ENCODE measurements at places on chromosomes 2 and 18.

- DNase-seq, result no peak
These were observed 48.9 kb downstream of the ADCY3 start for GRCh38 chr2:24870891-24871705.

- DNase-seq, result no peak
These were observed 56.7 kb downstream of the SPTBN1 start for GRCh38 chr2:54512663-54513362.

GRCh38 chr18:55406451-55406991 lies 181.5 kb downstream of the TCF4 start:
- DNase-seq, result no peak

GRCh38 chr2:119011162-119011909 lies 69.3 kb downstream of the MARCO start:
- DNase-seq, result no peak

DNA sequence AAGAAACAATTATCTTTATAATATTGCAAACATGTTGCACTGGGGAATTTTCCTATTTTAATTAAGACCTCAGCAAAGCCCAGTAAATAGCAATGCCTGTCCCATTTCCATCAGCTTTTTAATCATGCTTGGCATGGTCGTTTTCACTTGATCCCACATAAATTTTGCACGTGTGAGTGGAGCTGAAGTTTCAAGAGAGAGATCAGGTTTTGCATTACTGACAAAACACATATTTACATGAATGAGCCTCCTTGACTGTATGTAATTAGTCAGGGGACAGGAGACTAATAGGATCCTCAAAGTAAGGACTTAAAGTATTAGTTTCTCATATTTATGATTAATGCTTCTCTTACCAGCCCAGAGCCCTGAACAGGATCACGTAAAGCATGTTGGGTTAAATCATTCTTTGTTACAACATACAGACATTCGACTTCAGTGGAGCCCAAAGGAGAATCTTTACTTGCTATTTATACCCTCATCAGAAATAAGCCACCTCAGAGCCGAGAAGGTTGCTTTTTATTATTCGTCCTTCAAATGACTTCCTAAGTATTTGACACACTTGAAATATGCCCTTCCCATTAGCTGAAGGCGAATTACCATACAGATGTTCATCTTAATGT lies 711.3 kb downstream of the GALR1 start:
- DNase-seq, result no peak

DNA sequence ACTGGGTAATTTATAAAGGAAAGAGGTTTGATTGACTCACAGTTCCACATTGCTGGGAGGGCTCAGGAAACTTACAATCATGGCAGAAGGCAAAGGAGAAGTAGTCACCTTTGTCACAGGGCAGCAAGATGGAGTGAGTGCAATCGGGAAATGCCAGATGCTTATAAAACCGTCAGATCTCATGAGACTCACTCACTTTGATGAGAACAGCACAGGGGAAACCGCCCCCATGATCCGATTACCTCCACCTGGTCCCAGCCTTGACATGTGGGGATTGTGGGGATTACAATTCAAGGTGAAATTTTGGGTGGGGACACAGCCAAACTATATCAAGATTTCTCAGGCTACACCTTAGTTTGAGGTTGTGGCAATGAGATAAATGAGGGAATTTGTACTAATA lies 54.9 kb downstream of the AKAIN1 start:
- no peak for DNase-seq

DNA sequence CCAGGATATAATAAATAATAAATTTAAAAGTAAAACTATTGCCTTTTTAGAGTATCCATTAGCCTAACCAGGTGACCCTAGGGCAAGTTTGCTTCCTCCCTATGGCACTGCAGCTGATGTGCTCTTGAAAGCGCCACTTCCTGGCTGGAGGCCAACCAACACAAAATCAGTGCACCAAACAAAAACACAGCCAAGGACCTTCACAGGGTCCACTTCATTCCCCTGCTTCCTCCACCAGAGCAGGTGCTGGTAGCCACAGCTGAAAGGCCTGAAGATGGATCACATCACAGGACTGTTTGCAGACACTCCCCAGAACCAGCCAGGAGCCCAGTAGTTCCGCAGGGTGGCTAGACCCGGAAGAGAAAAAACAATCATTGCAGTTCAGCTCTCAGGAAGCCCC lies 108.8 kb downstream of the TWIST2 start:
- no peak for DNase-seq

GRCh38 chr2:237438080-237438940 lies 24.3 kb upstream of the COL6A3 start:
- DNase-seq, result no peak

DNA sequence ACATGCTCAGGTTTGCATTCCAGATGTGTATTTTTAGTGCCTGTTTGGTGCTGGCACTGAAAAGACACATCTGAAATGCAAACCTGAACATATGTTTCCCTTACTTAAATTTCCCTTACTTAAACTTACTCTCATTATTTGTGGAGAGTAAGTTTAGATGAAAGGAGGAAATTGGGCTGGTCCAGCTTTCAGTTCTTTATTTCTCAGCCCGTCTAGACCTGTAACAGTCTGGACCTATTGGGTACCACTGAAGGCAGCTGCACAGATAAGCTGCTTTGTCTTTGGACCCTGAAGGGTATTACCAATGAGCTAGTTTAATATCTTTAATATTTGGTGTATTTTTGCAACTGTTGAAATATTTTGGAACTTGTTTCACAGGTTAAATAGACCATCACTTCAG lies 17.0 kb upstream of the DSG3 start:
- DNase-seq, result no peak

GRCh38 chr2:39739386-39739785 lies 39.7 kb downstream of the THUMPD2 start:
- no peak for DNase-seq

DNA sequence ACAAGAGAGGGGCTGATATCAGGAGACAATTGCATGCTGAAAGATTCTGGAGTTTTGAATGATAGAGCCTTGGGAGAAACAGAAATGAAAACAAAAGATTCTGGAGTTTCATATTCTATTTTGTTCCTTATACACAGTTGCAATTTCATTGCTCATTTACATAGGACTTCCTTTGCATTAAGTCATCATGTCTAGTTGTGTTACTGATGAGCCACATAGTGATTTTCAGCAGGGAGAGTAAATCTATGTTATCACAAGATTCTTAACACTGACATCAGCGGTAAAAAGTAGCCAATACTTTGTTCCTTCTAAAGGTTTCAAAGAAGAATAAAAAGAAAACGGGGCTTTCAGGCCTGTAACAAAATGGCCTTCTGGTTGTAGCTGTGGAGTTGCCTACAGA lies 7.1 kb downstream of the ADAM17 start:
- DNase-seq, result no peak

GRCh38 chr2:45849491-45850283 lies 198.2 kb downstream of the PRKCE start:
- no peak for DNase-seq

DNA sequence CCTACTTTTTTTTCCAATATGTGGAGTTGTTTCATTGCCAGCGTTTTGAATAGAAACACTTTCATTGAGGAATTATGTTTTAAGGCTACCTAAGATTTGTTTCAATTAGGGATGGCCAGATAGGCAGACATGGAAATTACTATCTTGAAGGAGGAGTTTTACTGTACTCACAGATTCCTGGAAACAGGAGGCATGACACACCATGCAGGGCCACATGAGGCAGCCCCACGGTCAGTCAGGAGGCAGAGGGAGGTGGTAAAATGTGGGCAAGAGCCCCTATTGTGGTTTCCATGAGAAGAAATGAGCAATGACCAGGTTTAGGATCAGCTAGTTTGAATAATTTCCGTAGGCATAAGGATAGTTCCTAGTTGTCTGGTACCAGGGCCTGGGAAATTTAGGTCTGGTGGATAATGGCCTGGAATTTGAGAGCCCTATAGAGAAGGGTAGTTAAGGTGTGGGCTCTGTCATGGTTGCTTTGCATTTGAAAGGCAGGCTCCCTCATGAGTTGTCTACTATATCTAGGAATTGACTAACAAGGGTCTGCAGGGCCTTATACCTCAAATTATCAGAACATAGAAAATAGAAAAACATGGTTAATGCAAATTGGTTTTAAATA lies 360.0 kb upstream of the KCNJ3 start:
- no peak for DNase-seq

GRCh38 chr2:890791-891190 lies 59.9 kb upstream of the SNTG2 start:
- DNase-seq, result no peak

GRCh38 chr2:225773148-225773547 lies 373.6 kb downstream of the NYAP2 start:
- DNase-seq, result no peak

GRCh38 chr2:109158237-109158636 lies 29.2 kb downstream of the SH3RF3 start:
- no peak for DNase-seq
